ENCODE measurements at places on chromosomes 6 and 20.
A peak's percentile ranks its signal among the peaks of the same experiment; 100 is the strongest.

GRCh38 chr6:90444160-90444714 is 142.6 kb downstream of the MAP3K7 start:
- DNase-seq, result no peak

- DNase-seq, result no peak
Measured at GRCh38 chr20:845941-846893, 12.7 kb downstream of the FAM110A start.

- DNase-seq, result peak; percentile 80
Measured at GRCh38 chr20:62367136-62367632, at the start of gene LAMA5. LAMA5 (minus strand) TSS chr20:62367312; CDS start chr20:62367245, 67 bp downstream.

DNA sequence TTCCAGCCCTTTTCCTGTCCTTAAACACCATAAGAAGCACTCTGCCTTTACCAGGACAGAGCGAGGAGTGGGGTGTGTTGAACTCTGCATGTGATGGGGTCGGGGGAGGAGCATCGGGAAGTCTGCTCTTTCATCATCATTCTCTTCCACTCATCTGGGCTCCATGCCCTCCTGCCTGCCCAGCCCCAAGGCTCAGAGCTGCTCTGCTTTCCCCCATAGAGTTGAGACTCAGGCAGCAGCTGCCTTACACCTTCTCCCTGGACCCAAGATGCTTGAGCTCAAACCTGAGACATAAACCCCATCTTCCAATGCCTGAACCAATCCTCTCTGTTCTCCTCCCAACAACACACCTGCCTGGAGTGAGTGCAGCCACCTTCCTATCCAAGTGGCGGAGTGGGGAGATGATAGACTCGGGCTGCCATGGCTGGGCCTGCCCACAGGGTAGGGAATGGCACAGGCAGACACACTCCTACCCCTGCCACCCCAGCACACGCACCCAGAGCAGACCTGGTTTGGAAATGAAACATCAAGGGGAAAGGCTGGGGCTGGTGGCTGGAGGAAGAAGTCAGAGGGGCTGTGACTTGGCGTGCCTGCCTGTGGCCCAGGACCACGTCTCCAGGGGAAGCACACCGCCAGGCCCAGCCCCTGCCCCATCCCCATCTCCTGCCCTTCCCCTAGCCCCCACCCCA is 28.4 kb downstream of the TFEB start:
- no peak for DNase-seq

GRCh38 chr6:125259354-125259736 is 42.4 kb downstream of the HDDC2 start:
- DNase-seq, result no peak

DNA sequence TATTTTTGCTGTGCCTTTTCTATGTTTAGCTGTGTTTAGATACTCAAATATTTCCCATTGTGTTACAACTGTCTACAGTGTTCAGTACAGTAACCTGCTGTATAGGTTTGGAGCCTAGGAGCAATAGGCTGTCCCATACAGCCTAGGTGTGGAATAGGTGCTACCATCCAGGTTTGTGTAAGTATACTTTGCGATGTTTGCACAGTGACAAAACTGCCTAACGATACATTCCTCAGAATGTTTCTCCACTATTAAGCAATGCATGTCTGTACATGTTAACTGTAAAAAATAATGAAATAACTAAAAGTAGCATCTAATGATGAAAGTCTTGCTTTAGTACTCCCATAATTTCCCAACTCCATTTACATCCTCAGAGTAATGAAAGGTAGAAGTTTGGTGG is 46.0 kb downstream of the SERAC1 start:
- DNase-seq, result no peak

DNA sequence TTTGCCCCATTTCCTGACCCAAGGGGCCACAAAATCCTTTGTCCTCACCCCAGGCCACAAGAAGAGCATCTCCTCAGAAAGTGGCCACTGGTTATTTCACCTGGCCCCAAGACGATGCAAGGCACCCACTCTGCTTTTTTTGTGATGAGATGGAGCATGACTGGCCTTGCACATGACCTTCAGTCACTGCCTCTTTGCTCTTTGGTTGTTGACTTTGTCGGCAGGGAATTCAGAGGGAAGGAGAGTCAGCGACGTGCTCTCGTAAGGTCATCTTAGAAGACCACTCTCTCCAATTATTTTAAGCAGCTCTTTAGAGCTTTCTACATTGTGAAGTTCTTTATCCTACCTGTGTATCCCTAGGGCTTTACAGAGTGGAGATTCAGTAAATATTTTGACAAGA is 306.7 kb downstream of the PLCB1 start:
- DNase-seq, result no peak

GRCh38 chr20:56752274-56752673 is 123.2 kb downstream of the TFAP2C start:
- no peak for DNase-seq

- DNase-seq, result no peak
Measured at GRCh38 chr6:41724228-41724580, 11.2 kb downstream of the TFEB start.

DNA sequence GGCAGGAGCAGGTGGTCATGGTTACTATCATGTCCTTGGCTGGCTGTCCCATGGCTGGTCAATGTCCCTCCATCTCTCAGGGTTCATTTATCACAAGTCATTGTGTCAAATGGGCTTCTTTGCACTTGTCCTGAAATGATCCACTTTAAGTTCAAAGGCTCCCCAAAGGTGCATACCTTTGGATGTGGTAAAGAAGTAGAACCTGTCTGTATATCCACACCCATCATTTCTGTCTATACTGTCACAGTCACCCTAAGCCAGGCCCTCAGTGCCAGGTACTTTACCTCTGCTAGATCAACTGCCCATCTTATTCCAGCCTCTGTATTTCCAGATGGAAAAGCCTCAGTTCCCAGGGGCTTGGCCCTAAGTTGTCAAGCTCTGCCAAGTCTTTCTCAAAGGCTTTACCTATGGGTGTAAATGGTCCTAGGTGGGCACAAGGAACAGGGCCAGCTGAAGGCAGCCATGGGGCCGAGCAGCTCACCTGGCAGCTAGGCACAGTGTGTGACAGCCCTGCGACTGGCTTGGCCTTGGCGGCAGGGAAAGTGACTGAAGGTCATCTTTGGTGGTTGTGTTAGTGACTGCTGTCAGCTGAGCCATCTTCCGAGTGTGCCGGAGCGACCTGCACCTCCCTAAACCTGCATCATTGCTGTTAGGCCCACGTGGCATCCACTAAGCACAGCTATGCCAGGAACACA is 198.4 kb downstream of the SYNDIG1 start:
- no peak for DNase-seq

DNA sequence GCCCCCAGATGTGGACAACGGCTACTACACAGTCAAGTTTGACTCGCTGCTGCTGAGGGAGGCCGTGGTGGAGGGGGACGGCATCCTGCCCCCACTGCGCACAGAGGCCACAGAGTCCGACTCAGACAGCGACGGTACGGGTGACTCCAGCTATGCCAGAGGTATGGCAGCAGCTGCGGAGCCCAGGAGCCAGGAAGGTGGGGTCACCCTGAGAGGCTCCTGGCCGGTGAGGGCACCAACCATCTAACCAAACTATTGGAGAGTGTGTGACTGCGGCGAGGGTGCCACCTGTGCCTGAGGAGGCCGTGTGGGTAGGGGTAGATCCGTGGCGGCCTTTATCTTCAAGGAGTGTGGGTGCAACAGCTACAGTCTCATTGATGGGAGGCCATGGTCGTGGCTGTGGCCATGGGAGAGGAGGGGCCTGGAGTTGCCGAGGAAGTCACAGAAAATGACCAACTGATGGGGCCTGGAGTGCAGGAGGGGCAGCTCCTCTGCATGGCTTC is 2.8 kb upstream of the LIME1 start:
- no peak for DNase-seq

DNA sequence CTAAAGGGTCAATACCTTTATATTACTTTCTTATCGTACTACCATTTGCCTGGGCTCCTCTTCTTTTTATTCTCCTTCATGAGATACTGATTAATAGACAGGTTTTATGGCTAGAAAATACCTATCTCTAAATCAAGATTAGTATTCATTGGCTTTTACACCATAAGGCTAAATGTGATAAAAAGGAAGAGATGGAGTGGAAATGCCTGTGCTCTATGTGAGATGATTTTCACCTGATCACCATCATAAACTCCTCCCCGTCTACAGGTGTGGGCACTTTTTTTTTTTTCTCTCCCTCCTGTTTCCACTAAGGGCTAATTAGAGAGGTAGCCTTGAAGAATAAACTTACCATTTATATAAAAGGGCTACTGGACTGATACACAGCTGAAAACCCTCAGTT is at the start of gene GLYATL3:
Gene GLYATL3, plus strand, starts transcription at position 301 of the 400 bp plus-strand sequence. CDS start 12,068 bp downstream, outside the sequence.
- DNase-seq, result no peak

GRCh38 chr20:59386809-59387208 is 86.4 kb downstream of the EDN3 start:
- DNase-seq, result no peak

All from D721Med (cell line).